ENCODE measurements at places on chromosomes 1 and 21.
A peak's percentile ranks its signal among the peaks of the same experiment; 100 is the strongest.

DNA sequence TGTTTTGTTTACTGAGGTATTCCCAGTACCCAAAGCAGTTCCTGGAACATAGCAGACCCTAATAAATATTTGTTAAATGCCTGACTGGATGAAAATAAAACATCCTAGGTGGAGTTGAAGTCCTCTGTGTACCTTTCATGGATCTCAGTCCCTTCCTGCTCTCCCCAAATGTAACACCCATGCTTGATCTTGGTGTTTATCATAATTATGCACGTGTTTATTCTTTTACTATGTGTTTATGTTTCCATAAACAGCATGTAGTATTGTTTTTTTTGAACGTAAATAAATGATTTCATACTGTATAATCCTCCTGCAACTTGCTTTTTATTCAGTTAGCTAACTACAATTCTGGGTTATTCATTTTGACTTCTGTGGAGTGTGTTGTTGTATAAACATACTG lies 4.8 kb downstream of the LACTBL1 start:
- no peak for DNase-seq

GRCh38 chr21:26850116-26850643 lies 5.0 kb upstream of the ADAMTS1 start:
- DNase-seq = peak; percentile 56

DNA sequence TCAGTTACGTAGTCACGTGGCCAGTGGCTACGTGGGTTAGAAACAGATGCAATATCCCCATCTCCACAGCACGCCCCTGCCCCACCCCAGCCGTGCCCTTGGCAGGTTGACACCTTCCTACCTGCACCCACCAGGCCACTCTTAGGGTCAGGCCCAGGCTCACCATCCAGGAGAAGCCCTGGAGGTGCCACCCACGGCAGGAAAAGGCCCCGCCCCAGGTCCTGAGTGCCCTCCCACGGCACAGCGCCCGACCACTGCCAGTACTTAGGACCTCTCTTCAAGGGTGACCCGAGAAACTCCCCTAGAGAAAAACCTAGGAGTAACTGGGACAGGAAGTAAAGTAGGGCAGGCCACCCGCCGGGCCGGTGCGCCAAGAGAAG lies 1.5 kb downstream of the C1orf35 start:
- no peak for DNase-seq

DNA sequence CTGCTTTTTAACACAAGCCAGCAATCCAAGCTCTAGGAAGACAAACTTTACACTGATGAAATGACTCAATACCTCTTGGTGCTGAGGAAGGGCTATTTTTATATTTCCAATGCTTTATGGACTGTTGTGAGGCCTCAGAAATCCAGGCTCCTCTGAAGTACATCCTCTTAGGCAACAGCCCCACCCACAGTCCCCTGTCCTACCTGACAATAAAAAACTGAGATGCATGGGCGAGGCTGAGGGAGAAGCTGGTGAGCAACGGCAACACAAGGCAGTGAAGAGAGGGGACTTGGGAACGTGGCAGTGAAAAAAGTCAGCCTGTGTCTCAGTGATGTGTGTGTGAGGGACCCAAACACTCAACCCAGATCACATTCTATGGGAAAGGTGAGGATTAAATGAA lies 10.1 kb upstream of the CPT2 start:
- no peak for DNase-seq

DNA sequence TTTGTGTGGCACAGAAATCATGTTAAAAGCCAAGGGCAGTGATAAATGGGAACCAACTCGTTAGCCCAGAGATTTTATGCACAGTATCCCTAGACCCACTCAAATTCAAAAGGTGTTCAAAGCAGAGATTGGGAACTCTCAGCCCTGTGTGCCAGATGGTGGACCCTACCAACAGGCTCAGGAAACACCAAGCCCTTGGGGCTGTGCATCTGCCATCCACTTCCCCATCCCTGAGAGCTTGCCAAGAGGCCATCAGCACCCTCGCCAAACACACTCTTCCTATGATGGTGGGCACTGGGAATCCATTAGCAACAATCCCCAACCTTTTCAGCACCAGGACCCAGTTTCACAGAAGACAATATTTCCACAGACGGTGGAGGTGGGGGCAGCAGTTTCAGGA lies 194.2 kb upstream of the NFIA start:
- DNase-seq = no peak

- peak; percentile 52 for DNase-seq
These were observed 164.7 kb upstream of the RGS18 start for GRCh38 chr1:191993549-191993948.

DNA sequence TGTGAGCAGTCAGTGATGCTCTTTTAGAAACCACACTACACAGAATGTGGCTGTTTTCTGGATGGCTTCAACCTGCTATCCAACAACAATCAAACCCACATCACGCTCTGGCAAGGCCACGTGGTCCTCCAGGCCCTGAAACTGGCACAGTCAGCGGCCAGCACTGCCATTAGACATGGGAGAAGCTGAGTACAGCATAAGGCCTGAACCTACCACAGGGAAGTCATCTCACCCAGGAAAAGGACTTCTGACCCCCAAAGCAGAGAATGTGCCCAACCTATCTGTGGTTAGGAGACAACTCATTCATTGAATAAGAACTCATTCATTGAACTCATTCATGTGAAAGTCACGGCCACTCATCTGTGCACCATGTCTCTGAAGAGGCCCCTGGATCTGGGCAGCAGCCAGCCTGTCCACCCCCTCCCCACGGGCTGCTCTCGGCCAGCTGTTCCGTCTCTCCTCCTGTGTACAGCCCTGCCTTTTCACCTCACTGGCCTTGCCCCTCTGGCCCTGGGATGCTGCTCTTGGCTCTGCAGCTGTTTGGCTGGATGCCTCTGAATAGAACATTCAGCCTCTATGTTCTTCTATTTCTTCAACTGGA lies 41.1 kb downstream of the C1orf198 start:
- no peak for DNase-seq

DNA sequence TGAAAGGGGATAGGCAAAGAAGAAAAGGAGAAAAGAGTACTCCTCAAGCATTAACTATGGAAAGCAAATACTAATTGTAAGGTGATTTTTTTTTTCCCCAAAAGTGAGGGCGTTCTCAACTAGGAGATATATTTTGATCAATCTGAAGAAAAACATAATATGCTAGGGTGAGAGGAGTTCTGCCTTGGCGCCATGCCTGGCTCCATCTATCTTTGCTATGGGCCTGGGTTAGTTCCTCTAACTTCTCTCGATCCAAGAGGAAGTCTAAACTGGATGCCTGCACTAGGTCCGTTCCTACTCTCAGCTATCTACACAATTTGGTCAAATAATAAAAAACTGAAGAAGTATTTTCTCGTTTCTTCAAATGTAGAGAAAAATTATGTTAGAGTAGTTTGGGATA lies 20.5 kb downstream of the CNN3 start:
- DNase-seq = no peak

DNA sequence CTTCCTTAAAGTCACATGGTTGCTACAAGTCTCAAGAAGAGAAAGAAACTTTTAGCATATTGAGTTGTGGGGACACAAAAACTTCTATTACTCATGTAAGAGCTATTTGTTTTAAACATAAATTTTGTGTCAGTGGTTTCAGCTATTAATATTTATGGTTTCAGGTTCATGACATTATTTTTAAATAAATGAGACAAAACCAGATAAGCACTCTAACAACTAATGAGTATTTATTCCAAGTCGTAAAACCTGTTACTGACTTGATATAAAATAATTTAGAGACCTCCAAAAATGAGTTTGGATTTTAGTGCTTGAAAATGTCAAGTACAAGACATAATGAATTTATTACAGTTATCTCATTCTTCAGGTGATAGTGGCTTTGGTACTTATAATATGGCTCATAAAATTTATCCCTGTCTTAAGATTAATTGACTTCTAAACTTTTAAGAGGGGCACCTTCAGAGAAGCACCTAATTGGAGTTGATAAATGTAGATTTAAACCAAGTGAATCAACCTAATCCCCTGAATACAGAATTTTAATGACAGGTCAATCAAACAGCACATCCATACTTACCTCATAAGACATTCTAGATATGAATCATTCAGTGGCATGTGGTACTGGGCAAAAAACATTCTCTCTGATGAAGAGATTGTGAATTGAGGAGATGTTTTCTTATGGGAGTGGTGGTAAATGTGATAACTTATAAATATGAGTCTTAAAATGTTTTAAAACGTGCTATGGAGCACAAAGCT lies 167.7 kb upstream of the PTGFR start:
- peak; percentile 47 for DNase-seq

DNA sequence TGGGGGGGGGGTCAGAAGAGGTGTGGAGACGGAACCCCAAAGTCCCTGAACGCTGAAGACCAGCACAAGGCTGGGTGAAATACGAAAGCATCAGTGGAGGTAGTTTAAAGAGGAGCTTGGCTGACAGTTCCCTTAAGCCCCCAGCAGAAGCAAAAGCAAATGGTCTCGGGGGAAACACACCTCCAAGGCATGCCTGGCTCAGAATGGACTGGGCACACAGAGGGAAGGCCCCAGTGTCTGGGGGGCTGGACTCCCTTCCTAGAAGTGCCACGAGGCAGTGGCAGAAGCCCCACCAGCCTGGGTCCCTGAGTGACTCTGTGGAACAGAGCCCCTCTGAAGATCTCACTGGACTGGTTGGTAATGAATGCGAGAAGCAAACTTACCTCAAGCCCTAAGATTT lies 43.9 kb downstream of the UBE2G2 start:
- DNase-seq = no peak

DNA sequence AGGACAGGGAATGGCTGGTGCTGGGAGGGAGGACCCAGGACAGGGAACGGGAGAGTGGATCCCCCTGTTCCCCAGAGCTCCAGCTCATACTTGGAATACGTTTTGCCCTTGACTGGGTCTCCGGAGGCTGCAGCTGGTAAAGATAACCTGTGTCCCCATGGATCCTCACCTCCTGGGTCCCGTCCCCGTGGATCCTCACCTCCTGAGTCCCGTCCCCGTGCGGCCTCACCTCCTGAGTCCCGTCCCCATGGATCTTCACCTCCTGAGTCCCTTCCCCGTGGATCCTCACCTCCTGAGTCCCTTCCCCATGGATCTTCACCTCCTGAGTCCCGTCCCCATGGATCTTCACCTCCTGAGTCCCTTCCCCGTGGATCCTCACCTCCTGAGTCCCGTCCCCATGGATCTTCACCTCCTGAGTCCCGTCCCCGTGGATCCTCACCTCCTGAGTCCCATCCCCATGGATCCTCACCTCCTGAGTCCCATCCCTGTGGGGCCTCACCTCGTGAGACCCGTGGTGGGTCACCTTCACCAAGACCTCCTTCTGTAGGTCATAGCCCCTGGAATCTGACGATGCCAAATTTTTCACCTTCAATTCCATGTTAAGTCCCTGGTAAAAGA lies 61.4 kb downstream of the SCCPDH start:
- no peak for DNase-seq

- DNase-seq = no peak
These were observed 5.7 kb upstream of the ADGRB2 start for GRCh38 chr1:31769720-31770390.

DNA sequence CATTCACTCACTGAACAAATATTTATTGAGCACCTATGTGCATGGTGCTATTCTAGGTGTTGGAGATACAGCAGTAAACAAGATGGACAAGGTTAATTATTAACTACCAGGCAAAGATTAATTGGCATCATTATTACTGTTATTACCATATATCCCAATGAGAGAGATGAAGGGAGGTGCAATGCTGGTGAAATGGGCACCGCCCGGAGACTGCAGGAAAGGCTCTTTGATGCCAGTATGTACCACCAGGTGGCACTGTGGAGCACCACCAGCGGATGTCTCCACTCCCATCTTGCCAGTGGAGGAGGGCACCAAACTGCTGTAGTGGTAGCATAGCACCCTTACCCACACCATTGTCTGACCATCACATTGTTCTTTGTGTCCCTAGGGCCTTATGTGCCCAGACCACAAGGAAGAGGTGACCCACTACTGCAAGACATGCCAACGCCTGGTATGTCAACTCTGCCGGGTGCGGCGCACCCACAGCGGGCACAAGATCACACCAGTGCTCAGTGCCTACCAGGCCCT lies 3.0 kb downstream of the TRIM46 start:
- DNase-seq = peak; percentile 60

GRCh38 chr1:47753808-47754207 lies 243.4 kb downstream of the TRABD2B start:
- no peak for DNase-seq

DNA sequence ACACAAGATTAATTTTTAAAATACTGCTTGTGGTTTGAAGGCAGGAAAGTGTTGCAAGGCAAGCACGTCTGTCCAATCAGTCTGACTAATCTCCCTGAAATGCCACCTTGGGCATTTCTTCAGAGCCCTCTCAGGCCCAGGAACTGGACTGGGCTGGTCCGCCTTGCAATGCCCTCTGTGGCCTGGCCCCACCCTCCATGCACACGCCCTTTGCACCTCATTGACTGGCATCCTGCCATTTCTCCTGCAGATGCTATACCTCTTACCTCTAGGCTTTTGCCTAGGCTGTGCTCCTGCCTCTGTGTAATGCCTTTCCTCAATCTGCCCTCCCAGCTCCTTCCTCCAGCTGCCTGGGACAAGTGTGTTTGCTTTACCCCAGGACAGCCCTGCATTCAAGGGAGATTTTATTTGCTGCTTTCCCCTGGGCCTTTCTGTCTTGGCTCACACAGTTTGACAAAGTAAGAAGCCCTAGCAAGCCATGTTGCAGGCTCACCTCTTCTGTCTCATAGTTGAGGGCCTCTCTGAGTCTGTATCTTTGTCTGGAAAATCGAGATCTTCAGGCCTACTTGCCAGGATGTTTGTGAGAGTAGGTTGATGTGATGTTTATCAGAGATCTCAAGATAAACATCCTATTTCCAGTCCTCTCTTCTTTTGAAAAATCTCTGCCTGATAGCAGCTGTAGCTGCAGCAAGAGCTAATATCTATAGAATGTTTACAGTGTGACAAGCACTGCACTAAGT lies 149.2 kb upstream of the JUN start:
- DNase-seq = peak; percentile 73

DNA sequence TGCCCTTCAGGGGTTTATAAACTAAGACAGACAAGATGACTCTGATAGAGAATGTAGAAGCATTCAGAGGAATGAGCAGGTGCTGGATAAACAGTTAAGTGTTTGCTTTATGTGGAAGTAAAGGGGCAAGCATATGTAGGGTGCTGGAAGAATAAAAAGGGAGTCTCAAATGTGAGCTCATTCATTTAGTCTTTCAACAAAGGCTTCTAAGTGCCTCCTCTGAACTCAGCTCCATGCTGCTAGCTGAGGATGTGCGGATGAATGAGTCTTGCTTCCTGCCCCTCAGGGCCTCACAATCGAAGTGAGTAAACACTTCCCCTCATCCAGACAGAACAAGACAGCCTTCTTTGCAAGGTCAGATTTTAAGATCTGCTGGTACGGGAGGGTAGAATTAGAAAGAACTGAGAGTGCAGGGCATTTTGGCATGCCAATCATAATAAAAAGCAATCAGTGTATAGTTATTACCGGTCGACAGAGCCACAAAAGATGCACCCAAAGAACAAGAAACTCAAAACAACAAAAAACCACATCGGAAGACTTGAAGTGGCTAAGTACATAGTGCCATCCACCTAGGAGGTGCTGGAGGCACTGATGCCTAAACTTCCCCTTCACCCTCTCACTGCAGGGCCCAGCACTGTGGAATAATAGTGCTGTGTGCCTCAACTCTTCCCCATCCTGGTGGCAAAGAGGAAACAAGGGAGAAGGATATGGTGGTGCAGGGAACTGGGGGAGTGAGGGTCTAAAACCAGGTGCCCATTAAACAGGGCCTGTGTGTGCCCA lies 69.8 kb downstream of the TNR start:
- no peak for DNase-seq

Measured in fibroblast of skin of right biceps (primary cell).